ENCODE measurements at places on chromosomes 16 and 17.
A peak's percentile ranks its signal among the peaks of the same experiment; 100 is the strongest.

- DNase-seq, result peak; percentile 42
Observed at GRCh38 chr17:3527896-3528295, 29.7 kb downstream of the TRPV3 start.

- DNase-seq, result peak; percentile 57
Observed at GRCh38 chr16:66486773-66487579, 59.9 kb downstream of the BEAN1 start.

- no peak for DNase-seq
Observed at GRCh38 chr17:75571197-75571884, 16.3 kb upstream of the MYO15B start.

DNA sequence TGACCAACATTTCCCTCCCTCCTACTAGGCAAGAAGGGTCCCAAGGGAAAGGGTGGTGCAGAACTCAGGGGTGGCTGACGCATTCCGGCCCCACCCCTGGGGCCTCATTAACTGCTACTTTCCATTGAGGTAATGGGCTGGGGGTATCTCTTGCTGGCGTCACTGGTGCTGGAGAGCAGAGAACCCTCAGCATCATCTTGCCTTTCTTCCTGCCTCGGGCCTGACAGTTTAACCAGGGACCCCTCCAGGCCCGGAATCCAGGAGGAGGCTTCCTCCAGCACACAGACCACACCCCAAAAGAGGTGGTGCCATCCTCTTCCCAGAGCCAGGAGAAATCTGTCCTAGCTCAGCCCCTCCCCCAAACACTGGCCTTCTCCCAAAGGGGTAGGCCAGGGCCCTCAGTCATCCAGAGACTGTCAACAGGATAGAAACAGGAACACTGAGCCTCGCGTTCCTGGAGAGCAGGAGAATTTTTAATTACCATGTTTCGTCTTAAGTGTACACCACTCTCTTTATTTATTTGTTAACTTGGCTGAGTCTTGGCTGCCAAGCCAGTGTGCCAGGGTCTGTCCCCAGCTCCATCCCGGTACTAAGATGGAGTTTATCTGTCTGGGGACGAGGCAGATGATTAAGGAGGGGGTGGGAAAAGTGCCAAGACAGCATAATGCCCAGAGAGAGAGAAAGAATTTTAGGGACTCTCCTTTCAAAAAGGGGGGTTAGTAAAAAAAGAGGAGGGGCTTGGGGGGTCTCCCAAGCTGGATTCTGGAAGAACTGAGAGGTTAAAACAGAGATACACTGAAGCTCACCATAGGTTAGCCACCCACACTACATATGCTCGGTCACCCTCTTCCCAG is 5.1 kb downstream of the ETV4 start:
- no peak for DNase-seq

GRCh38 chr16:64450177-64450576 is 671.7 kb downstream of the CDH11 start:
- no peak for DNase-seq

- DNase-seq, result peak; percentile 59
Observed at GRCh38 chr17:32487473-32488176, 832 bp downstream of the CDK5R1 start.

DNA sequence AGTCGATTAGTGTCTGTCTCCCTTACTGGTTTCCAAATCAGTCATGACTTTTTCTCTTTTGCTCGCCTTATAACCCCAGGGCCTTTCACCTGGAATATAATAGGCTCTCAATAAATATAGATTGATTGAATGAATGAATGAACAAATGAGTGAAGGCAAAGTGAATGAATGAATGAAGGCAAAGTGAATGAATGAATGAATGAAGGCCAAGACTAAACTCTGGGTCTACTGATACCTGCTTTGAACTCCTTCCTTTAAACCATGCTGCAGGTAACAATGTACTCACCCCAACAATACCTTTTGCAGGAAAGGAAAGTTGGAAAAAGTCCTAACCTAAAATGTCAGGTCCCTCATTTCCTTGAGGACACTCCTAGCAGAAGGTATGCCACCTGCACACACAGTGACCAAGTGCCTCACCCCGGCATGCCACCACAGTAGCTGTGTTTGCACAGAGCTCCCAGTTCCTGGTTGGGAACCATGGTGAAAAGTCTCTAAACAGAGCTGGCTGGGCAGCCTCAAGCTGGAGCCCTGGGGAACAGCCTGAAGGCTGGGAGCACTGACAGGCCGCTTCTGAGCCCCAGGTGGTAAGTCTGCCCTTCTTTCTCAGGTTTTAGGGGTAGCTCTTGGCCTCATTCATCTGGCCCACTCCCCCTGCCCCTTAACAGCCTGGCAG is 42.7 kb upstream of the ANKFN1 start:
- DNase-seq, result no peak

GRCh38 chr16:9139965-9140364 is 48.5 kb downstream of the HAPSTR1 start:
- no peak for DNase-seq

DNA sequence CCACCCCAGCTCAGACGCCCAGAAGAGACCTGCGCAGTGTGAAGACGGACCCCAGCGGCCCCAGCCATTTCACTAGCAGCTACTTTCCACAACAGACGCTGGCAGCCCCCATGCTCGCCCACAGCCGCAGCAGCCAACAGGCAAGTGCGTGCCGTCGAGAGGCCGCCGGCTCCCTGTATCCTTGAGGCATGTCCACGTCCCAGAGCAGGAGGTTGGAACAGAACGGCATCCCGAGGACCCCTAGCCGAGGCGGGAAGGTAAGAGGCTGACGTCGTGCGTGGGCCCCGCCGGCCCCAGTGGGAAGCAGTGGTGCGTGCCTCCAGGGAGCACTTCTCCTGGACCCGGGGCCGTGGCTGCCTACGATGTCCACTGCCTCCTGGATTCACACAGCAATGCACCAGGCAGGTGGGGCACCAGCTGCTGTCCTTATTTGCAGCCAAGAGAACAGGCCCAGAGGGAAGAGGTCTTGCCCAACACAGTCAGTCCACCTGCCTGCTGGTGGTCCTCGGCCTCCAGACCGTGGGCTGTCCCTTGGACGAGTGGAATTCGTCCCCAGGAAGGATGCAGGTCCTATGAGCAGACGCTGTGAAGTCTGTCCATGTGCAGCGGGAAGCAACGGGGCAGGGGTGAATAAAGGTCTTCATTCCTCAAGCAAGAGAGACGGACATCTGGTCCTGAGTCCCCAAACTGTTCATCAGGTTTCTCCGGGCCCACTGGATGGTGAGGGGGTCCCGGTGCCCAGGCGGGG is 38.5 kb downstream of the SLC7A5 start:
- no peak for DNase-seq

DNA sequence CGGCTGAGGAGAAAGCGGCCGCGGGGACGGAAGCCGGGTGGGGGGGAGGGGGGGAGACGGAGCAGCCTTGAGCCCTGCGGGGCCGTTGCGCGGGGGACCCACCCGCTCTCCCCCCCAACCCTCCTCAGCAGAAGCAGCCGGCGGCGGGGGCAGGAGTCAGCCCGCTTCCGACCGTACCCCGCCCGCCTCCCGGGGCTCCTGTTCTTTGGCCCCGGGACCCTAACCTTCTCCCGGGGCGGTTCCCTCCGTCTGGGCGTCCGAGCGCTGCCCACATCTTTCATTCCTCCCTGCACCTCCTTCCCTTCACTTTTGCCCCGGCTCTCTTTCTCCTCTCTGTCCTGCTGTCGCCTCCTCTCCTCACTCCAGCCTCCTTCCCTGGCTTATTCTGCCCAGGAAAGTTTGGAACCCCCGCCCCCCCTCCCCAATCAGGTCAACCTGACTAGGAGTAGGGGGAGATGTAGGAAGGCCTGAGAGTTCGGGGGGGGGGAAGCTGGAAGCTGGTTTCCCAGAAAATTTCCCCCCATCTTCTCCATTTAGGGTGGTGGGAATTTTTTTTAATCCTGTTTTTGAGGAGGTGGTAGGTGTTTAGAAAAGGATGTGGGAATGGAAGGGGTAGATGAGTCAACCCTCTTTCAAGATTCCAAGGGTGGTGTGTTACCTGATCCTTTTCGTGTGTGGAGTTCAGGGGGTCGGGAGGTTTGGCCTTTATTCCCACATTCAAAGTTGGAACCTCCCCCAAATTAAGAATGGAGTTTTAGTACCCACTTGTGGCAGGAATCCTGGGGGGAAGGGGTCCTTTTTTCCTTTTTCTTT is 427 bp upstream of the NLK start:
- no peak for DNase-seq

GRCh38 chr16:9820476-9821246 is 361.6 kb downstream of the GRIN2A start:
- DNase-seq, result no peak

DNA sequence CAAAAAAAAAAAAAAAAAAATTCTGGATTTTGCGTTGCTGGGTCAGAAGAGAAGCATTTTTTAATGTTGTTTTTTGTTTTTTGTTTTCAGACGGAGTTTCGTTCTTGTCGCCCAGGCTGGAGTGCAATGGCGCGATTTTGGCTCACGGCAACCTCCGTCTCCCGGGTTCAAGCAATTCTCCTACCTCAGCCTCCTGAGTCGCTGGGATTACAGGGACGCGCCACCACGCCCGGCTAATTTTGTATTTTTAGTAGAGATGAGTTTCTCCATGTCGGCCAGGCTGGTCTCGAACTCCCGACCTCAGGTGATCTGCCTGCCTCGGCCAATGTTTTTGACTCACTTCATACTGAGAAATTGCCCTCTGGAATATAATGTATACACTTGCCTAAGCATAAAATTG is 11.0 kb upstream of the PAFAH1B1 start:
- DNase-seq, result no peak

DNA sequence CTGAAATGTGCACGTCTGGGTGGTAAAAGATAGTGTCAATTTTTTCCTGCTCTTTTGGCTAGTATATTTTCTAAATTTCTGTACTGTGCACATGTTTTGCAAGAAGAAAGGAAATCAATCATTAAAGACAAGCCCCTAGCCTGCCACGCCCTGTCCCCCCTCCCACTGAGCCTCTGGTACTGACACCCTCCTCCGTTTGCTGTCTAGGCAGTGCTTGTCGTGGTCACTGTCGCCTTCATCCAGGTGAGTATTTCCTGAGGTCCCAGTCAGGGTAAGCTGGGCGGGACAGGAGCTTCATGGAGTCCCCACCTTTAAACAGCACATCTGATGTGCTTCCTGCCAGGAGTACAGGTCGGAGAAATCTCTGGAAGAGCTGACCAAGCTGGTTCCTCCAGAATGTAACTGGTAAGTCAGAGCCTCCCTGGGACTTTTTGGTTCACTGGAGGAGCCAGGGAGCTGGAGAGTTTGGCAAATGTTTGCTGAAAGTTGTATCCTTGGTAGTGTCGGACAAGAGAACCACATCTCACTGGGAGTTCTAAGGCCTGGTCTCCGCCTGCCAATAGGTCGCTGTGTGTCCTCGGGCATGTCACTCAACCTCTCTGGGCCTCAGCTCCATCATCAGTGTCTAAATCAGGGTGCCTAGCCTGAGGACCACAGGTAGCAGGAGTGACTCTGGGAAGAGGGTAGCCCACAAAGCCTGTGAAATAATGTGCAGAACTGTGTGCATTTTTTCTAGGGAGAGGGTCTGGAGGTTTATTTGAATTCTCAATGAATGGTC is 42.2 kb downstream of the ATP2C2 start:
- DNase-seq, result no peak

- no peak for DNase-seq
Observed at GRCh38 chr16:10078541-10078949, 103.7 kb downstream of the GRIN2A start.

- no peak for DNase-seq
Observed at GRCh38 chr17:41959336-41960095, 7.1 kb upstream of the CNP start.

Data from sciatic nerve (tissue), 2 donors.